ENCODE measurements at places on chromosomes 5 and 9.

GRCh38 chr5:65482736-65483545 lies 1.2 kb upstream of the ADAMTS6 start:
- no peak for DNase-seq

GRCh38 chr5:51396797-51397196 lies 13.5 kb downstream of the ISL1 start:
- no peak for DNase-seq

GRCh38 chr5:37248970-37249814 lies at the start of gene CPLANE1:
Gene CPLANE1, minus strand, starts transcription at chr5:37249376. Its CDS starts 1,678 bp downstream, at chr5:37247698.
- peak; percentile 43 for DNase-seq

GRCh38 chr5:167294882-167295680 lies 996.4 kb upstream of the WWC1 start:
- peak; percentile 35 for DNase-seq
